Activated naive CD4-positive, alpha-beta T cell treated with anti-CD3 and anti-CD28 coated beads, Interleukin-2, amount 50 U/mL, for 72 hours (primary cell): ENCODE measurements at places on chromosomes 3 and 15. TPM values are rescaled to one million over a fixed set of nuclear protein-coding genes. Genes with fewer than 3 reads are reported as not detected.

The HEXA gene
- total RNA-seq = 57.3 TPM

GRCh38 chr3:121951291-121951919 is 57.2 kb downstream of the SLC15A2 start:
- DNase-seq = no peak

GRCh38 chr3:50226888-50227389 is 9.1 kb upstream of the GNAI2 start:
- DNase-seq = no peak

DNA sequence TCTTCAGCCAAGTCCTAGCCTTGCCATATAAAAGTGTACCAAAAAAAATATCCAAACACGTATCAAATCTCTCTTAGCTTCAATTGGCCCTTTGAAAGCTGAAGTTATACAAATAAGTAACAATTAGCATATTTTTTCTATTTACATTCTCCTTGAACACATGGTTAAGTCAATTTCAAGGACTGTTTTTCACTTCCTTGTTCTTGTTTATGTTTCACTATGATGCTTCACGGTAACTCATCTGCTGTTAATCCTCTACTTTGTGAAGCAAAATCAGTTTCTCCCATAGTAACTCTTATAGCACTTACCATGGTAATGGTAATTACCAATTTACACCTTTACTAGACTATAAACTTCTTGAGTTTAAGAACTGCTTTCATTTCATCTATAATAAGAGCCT is 10.6 kb upstream of the SPRED1 start:
- DNase-seq = no peak

DNA sequence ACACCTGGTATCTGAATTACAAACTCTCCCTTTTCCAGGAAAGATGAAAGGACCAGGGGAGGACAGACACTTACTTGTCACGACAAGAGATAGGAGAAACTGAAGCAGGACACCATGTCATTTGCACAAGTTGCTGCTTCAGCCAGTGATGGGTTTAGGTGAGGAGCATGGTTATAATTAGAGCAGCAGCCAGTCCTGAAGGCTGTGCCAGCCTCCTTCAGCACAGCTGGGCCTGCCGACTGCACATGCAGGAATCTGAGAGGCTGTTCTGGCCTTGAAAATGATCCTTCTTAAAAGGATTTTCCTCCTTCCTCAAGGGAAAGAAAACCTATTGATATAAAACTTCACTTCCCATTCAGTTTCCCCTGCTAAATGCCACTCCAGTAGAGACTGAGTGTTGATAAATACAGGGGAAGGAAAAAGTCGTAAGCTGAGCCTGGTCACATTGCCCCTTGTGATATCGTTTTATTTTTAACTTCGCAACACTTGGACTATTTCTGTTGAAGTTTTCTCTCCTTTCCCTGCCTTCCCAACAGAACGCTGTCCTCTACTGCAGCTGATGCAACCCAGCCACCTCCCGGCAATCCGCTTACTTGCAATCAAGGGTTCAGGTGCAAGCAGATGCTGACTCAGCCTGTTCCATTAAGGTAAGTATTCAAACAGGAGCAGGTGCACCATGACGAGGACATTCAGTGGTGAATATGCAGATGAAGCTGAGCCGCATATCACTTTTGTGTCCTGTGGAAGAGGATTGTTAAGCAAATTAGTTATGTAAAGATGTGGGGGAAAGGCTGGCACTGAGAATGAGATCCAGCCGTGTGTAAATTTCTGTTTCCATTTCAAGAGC is at the start of gene FBXO40:
Gene FBXO40, plus strand, starts transcription at position 524 of the 847 bp plus-strand sequence. CDS start 27,197 bp downstream, outside the sequence.
- DNase-seq = no peak

GRCh38 chr3:177320765-177321247 is 123.5 kb upstream of the TBL1XR1 start:
- DNase-seq = no peak

GRCh38 chr3:120767106-120767505 is 24.6 kb downstream of the GTF2E1 start:
- DNase-seq = no peak

The AQP9 gene
- total RNA-seq = not detected

GRCh38 chr3:196270499-196270898 is 17.0 kb downstream of the PCYT1A start:
- DNase-seq = no peak
